Activated naive CD8-positive, alpha-beta T cell treated with anti-CD3 and anti-CD28 coated beads for 36 hours (primary cell): ENCODE measurements at places on chromosomes 7 and 10.

GRCh38 chr10:133614830-133615580 is 11.6 kb downstream of the FRG2B start:
- DNase-seq: no peak

- no peak for DNase-seq
Observed at GRCh38 chr10:102335184-102335583, 60.3 kb upstream of the NFKB2 start.

DNA sequence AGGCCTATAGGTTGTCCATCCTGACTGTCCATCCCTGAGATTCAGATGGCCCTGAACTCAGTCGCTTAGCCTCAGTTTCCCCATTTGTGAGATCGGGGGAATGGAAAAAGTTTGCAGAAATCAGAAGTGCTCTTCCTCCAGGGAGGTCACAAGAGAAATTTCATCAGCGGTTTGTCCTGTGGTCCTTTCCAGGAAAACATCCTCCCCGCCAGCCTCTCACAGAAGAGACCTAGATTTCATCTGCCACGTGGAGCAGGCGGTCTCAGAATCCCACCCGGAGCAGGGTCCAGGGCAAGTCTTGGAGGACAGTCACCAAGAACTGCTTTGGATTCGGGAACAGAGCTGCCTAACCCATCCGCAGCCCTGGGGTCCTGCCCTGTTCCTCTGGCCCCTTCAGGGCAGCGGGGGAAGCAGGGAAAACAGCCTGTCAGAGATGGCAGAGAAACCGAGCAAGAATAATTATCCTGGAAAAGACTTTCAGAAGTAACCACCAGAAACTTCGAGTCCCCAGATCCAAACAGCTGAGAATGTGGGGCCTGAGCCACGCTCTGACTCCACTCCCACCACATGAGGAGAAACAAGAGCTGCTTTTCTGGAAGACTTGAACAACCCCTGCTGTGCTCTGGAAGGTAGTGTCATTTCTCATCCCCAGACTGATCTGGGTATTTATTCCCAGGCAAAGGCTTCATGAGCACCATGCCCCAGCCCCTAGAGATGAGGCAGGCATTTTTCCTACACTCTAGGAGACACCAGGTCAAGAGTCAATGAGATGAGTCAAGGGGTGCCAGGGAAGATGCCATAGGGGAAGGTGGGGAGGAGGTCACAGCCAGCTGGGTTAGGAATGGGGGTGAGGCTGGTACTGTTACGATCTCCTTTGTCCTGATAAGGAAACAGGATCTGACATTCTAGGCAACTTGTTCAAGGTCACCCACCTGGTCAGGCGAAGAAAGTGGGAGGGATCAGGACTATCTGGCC is 1.1 kb upstream of the TNS3 start:
- no peak for DNase-seq

GRCh38 chr10:84659497-84660439 is 331.4 kb downstream of the CCSER2 start:
- DNase-seq: no peak

- DNase-seq: no peak
Observed at GRCh38 chr10:83274088-83274487, 865.2 kb upstream of the GHITM start.

- DNase-seq: no peak
Observed at GRCh38 chr7:155372782-155373358, 75.2 kb downstream of the INSIG1 start.

DNA sequence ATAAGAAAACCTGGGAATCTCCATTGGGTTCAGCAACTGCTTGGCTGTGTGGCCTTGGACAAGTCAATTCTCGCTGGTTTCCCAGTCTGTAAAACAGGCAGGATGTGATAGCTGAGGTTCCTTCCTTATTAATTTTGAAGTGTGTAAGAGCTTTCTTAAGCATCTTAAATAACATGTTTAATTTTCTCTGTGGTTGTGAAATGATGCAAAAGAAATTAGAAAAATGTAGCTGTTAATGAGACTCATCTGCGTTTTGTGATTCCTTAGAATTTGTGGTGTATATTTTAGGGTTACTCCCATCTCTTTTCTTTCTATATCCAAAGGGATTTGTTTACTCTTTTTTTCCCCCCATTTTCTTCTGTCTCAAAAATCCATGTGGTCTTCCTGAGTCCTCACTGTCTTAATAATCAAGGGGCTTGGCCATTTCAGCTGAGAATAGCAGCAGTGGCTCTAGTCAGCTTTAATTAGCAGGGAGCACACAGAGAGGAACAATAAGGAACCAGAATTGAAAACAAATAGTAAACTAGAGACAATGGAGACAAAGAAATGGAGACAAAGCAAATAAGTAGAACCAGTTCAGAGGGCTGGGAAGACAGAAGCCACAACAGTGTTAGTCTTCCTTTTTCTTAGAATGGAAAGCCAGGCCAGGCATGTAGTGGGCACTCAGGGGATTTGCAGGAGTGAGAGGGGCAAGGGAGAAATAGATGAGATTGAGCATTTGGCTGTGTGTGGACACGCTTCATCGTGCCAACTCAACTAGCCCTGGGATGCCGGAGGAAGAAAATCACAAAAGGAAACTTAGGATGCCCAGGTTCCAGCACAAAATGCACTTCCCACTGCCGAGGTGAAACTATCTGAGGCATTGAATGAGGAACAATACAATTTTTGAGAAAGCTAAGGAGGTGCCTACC is 93.9 kb downstream of the CHN2 start:
- DNase-seq: no peak

DNA sequence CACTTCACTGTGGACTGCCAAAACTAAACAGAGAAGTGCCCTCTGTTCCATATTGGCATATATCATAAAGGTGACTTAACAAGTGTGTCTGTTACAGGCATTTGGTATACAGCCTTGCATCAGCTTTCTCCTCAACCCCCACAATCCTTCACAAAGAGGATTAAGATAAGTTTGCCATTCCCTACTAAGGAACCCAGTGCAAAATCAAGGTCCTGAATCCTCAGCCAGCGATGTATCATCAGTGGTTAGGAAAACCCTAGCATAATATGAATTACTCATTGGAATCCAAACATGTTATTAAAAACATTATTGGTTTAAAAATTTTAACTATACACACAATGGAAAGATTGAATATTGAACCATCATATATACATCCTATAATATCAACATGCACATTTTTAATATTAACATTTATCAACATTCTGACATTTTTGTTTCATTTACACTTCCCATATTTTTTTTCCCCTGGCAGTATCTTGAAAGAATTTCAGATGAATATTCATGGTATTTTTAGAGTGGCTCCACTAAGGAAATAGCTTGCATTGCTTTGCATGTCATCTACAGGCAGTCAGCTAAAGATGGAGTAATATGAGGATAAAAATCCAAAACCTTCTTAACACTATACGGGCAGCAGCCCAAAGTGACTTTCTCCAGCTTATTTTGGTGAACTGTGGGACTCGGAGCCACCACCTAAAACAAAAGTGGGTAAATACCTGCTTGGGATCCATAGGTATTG is 215.6 kb upstream of the CHRM2 start:
- no peak for DNase-seq

DNA sequence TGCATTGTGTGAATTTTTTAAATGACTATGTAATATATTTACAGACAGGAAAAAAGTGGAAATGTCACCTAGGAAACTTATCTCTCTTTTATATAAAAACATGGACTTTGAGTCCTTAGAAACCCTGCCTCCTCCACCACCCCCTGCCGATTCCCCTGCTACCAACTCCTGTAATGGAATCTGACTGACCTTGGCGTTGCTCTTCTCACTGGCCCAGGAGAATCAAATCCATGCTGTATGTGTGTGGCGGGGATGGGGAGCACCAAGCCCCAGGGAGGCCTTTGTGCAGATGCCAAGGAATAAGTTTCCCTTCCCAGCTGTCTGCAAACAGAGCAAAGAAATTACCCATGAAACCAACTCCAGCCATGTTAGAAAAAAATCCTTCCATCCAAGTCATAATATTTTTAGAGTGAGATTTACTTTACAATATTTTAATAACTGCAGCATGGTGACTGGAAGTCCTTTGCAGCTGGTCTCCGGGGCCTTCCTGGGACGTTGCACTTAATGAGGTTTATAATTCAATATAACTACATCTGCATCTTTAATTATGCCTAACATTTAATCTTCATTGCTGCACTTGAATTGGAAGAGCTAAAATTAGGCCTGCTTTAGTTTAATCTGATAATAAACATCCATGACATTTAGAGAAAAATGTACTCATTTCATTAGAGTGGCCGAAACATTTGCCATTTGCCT is 111.4 kb upstream of the CACUL1 start:
- DNase-seq: no peak

GRCh38 chr7:117997862-117998825 is 124.9 kb upstream of the CTTNBP2 start:
- DNase-seq: no peak

GRCh38 chr7:16669581-16669980 is 23.6 kb downstream of the BZW2 start:
- no peak for DNase-seq

GRCh38 chr10:88957381-88957780 is 4.8 kb upstream of the ACTA2 start:
- no peak for DNase-seq

DNA sequence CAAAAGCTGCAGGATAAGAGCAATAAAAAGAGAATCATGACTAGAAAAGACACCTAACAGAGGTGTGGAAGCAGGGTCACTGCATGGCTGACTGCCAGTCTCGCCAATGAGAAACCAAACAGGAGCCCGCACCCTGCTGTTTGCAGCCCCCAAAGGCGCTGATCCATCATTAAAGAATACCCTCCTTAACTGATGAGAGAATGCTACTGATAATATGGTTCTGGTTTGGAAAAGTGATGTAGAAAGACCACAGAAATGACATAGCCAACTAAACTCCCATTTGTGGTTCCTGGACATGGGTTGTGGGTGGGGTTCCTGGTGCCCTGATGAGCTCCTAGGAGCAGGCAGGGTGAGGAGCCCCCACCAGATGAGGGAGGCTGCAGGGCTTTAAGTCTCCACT is 207.4 kb downstream of the TNS3 start:
- DNase-seq: no peak

GRCh38 chr7:18974803-18975202 is 142.6 kb downstream of the TWIST1 start:
- no peak for DNase-seq

- DNase-seq: no peak
Observed at GRCh38 chr7:130008941-130009847, 42.0 kb downstream of the ZC3HC1 start.

DNA sequence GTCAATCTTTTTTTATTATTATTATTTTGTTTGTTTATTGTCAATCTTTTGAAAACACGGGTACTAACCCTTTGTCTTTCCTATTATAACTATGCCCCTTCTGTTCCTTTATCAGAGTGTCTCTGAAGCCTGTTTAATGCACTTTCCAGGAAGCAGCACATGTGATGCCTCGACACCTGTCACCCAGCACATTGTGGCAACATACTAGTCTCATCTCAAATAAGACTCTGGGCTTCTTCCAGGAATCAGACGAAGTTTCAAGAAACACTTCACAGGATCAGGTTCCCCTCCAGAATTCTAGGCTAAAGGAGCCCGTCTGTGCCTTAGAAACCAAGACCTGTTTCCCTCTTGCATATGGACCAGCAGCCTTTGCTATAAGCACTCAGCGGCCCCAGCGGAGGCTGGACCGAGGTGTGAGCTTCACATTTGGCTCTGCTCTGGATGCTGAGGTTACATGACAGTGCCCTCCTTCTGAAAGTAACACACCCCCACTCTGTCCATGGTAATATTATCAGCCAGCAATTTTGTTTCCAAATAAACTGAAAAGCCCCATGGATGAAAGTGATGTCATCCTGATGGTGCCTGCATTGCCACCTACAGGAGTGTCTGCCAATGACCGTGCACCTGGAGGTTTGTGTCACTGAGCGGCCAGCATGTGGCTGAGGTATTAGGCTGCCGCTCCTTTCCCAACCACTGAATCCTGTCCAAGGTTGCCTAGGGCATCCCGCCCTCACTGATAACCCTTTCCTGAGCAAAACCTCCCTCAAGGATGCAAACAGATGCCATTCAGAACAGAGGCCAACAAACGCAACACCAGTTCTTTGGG is 38.1 kb downstream of the MKI67 start:
- DNase-seq: no peak

DNA sequence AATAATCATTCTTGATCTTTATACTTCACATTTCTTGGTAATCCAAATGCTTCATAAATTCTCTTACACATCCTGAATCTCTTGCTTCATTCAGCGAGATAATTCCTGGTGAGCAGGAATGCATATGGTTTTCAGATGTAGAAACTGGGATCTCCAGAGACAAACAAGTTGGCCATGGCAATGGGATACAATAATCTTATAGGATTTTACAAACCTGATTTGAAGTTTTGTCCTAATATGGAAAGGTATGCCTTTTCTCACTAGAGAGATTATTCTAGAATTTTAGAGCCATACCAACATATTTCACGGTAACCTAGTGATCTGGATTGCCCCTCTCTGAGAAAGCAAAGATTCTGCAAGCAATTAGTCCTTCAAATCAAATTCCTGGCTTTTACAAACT is 13.1 kb upstream of the TRDMT1 start:
- no peak for DNase-seq

DNA sequence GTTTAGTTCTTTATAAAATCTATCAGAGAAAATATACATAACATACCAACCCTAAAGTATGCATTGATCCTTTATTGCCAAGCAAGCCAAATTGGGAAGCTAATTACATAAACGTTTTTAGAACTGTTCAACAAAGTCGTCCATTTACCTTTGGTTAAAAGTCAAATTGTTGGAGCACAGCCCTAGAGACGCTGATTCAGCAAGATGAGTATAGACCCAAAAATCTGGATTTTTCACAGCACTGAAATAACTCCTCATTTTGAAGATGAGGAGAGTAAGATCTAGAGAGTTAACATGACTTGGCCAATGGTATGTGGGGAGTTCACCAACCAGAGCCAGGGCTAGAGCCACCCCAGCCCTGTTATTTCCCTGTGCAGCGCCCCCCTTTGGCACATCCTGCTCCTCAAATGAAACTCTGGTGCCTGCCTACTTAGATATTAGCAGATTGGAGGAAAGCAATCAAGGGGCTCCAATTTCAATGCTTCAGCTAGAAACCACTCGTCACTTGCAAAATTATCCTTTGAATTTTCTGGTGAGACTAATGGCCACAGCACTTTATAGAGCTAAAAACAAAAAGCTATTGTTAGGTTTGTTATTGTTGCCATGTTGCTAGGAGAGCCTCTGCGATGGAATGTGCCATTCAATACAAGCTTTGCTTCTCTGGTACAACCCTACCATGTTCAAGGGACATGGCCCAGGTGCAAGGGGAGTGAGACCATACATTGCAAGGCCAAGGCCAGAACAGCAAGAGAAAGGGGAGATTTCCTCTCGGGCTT is 132.6 kb upstream of the ZEB1 start:
- no peak for DNase-seq

DNA sequence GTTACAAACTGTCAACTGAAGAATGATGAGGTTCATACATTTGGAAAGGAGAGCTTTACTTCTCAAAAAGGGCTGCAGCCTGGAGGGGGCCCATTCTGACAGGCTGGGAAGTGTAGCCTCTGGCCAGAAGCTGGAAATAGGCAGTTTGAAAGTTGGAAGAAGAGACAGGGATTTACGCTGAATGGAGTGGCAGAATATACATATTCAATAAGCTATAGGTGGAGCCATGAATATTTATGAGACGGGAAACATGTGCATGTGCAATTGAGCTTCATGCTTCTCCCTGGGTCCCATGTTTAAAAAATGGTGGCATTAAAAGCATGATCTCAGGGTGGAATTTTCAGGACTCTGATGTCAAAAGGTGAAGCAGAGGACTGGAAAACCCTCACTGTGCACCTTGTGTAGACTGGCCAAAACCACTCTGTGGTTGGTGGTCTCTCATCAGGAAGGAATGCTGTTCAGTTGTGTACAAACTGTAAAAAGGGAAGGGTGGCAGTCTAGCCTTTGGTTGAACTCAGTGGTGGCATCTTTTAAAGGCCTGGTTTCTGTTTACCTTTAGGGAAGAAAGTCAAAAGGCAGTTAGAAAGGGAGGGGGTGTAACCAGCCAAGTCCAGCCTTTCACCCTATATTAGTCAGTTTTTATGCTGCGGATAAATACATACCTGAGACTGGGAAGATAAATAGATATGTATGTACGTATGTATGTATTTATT is 7.2 kb upstream of the ACTR3B start:
- no peak for DNase-seq
